ENCODE measurements at places on chromosomes 11 and 22.

GRCh38 chr11:118415062-118415738 lies 13.8 kb downstream of the ATP5MG start:
- DNase-seq, result no peak

GRCh38 chr22:28544431-28544868 lies 135.2 kb downstream of the TTC28 start:
- DNase-seq, result no peak

GRCh38 chr11:45185228-45185729 lies 38.8 kb downstream of the PRDM11 start:
- no peak for DNase-seq

DNA sequence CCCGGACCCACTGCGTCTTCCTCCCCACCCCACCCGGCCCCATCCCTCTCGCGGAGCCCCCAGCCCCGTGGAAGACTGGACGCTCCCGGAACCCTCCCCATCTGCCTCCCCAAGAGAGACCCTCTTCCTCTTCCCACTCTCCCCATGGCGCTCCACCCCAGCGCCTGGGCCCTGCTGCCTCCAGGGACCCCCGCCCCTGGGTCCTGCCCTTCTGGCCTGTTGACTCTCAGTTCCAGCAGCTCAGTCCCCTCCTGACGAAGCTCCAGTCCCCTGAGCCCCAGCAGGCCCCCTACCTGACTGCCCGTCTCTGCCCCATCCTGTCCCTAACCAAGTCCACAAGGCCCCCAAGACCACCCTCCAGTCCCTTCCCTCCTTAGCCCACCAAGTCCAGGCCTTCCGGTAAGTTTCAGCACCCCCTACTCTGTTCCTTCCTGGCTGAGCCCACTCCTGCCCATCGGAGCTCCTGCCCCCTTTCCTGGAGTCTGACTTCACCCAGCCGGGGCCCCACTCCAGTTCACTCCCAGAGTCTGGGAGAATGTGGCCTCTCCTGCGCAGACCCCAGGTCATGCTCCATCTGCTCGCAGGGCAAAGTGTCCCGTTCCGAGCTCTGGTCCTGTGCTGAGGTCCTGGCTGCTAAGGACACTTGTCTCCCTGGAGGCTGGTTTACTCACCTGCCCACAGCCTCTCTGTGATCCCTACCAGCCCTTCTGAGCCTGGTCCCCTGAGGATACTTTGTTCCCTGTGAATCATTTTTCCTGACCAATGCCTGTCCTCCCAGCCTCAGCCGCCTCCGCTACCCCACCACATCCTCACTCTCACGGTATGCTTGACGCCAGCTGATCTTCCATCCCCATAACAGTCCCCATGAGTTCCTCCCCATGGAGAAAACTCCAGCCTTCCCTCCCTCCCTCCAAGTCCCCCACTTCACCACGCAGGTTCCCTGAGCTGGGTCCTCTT lies 722 bp downstream of the IFITM10 start:
- DNase-seq, result no peak

DNA sequence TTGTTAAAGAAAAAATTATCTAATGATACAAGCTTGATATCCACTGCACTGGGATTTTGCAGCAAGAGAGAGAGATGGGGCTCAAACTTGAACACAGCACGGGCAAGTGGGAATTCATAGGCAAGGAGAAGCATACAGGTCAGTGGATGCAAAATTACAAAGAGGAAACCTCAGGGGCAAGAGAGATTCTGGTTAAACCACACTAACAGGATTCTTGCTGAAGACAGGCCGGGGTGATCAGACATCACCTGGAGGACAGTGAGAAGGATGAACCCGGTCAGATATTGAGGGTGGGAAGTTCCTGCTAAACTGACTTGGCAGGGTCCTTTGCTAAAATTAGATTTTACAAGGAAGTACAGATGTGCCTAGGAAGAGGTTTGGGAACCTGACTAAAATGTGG lies 2.5 kb upstream of the PLAAT4 start:
- DNase-seq, result no peak

DNA sequence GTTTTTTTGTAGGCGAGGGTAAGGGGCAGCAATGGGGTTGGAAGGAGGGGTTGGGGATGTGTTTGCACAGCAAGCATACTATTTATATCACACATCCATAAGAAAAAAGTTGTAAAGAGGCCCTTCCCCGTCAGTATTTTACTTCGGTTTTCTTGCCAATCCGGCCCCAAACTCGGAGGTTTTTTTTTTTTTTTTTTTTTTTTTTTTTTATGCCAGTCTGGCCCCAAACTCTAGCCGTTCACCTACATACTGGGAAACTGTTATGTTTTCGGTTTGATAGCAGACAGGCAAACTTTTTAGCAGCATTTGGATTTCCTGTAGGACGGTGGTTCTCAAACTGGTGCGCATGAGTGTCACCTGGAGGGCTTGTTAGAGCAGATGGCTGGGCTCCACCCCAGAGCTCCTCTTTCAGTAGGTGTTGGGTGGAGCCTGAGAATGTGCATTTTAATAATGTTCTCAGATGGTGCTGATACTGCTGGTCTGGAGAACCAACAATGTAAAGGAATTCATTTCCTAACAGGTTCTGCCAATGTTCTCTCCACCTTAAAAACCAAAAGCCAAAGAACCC lies 76.5 kb upstream of the ZBED5 start:
- DNase-seq, result no peak

DNA sequence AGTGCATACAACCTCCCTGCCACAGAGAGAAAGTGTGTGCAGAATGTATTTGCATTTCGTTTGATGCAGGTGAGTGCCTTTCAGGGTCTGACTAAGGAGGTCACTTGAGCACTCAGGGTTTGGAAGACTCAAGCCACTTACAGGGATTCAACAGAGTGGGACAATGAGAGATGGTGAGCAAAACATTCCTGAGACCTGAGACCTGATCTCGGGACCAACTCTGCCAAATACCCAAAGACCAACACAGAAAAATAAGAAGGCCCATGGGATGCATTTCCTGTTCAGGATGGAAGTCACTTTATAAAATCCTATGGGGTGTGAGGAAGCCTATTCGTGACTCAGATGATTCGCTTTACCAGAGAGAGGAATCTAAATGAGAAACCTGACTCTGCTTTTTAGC lies 65.2 kb upstream of the LARGE1 start:
- DNase-seq, result no peak

DNA sequence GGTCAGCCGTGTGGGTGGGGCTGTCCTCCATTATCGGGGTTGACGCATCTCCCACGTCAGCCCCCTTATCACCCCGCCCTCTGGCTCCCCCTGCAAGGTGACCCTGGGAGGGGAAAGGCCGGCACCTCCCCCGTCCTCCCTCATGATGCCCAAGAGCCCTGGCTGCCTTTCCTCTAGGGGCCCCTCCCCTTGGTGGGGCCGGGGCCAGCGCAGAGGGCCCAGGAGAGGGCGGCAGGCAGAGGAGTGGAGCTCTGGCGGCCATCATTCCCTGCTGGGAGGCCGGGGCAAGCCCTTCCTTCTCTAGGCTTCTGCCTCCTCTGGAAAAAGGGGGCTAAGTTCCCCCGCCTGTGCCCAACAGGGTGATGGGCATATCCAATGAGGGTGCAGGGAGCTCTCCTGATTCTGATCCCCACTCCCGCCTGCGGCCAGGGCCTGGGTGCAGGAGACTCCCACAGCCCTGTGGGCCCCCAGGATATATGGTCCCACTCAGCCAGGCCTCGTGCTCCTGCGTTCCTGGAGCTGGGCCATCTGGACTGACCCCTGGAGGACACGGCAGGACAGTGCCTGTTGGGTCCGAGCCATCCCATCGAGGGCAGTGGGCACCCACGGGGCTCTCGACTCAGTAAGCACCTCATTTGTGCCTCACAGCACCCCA lies 12.3 kb downstream of the MYRF start:
- DNase-seq, result no peak

DNA sequence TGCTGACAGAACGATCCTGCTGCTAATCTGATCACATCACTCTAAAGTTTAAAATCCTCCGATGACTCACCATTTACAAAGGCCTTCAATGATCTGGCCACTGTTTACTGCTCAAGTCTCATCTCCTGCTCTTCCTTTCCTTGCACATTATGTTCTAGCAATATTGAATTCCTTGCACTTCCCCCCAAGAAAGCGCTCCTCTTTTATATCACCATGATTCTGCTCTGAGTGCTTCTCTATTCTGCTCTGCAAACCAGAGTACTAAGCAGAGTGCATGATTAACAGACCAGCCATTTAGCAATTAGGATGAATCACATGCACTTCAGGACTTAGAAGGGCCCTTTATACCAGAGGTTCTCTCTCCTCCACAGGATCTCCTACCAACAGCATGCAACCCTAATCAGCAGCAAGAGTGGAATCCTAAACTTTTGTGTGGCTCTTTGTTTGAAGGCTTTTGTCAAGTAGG lies 1122.8 kb upstream of the CCDC90B start:
- no peak for DNase-seq

DNA sequence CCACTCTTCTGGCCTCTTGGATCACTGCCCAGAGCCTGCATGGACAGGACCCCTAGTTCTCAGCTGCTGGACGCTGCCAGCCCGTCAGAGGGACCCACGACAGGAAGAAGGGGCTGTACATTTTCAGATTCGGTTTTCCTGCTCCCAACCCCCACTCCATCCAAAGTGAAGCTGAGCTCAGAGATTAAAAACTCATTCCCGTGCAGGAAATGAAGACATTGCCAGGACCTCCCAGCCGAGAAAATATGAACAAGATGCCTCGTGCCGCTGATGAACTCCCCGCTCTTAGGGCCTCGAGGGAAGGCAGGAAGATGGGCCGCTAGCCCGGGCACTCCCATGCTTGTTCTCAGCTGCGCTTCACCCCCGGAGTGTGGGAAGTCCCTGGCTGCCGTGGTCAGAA lies 36.1 kb downstream of the RPUSD4 start:
- DNase-seq, result no peak

- no peak for DNase-seq
These were observed 193.5 kb downstream of the UVRAG start for GRCh38 chr11:76008474-76008873.

DNA sequence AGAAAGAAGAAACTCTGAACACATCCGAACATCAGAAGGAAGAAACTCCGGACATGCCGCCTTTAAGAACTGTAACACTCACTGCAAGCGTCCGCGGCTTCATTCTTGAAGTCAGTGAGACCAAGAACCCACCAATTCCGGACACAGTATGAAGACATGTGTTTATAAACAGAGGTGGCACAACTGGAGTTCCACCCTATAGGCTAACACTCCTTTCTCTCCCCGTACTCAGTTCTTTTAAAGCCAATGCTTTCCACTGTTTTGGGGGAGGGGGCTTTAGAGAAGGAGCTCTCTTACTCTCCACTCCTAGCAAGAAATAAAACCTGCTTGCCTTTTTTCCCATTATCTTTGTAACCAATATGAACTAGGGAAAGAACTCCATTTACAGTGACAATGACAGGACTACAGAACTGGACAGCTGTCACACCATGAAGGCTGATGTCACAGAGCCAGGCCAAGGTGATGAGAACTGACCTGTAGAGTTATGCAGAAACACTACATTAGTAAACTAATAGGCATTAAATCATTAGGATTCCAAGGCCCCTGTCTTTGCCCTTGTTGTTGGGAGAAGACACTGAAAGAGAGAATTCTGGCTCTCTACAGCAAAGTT lies 733 bp downstream of the TRIM5 start:
- no peak for DNase-seq

DNA sequence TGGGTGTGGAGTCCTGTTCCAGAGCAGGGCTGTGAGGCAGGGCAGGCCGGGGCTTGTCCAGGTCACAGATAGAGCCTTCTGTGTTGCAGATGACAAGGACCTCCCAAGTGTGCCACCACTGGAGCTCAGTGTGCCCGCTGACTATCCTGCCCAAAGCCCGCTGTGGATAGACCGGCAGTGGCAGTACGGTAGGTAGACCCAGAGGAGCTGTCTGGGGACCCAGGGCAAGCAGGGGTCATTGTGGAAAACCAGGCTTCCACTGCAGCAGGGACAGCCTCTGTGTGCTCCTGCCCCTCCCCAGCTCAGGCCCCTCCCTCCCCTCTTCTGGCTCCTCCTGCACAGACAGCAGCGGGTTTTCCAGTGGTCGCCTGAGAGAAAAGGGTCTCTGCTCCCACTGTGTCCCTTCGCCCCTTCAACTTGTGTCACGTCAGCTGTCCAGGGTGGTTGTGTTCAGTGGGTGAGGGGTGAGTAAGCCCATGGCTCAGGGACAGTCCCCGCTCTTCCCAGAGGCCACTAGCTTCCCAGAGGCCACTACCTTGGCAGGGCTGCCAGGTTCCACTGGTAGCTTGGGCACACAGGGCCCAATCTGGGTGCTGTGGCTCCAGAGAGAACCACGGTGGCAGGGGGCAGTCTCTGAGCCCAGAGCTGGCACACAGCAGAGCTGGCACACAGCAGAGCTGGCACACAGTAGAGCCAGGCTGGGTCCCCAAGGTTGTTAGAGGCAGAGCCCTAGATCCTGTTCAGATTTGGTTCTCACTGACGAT lies 78.4 kb downstream of the MED15 start:
- no peak for DNase-seq

DNA sequence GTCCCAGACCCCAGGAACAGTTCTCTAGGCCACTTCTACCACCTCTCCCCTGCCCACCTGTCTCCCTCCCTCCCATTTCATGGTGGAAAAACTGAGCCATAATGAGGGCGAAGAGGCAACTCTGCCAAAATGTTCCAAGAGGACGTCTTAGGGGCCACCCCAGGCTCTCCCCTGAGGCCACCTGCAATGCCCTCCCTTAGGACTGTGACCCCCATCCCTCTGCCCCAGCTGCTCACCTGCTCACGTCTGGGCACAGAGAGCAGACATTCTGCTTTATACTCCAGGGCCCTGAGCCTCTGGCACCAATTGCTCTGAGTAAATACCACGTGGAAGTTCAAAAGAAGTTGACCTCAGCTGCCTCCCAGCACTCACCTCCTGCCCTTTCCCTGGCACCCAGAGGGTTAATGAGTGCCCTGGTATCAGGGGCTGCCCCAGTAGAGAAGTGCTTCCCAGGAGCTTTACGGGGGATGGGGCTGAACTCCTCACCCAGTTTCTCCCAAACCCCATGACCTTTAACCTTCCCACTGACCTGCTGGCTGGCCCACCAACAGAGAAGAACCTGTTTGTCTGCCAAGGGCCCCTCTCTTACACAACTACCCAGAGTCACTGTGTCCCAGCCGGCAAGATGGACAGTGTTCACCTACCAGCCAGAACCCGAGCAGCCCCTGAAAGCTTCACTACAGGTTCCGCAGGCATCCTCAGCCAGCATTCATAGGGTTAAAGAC lies 627 bp upstream of the APOA5 start:
- DNase-seq, result no peak

DNA sequence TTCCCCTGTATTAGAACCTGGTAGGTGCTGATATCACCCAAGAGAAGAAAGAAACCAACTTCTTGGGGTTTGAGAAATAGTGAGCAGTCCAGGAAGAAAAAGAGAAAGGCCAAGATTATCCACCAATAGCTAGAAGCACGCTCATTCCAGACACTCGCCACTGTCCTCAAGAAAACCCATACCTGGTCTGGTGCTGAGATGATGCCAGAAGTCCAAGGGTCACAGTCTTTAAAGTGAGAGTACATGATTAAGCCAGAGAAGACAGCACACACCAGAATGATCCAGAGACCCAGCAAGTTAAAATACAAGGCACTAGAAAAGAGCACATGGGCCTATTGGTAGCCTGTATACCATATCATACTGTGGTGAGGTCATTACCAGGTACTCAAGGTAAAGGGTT lies 23.6 kb downstream of the SLC5A12 start:
- no peak for DNase-seq

Measured in hippocampal formation (tissue), 2 donors.